ENCODE measurements at places on chromosomes 1 and 21.
A peak's percentile ranks its signal among the peaks of the same experiment; 100 is the strongest.

DNA sequence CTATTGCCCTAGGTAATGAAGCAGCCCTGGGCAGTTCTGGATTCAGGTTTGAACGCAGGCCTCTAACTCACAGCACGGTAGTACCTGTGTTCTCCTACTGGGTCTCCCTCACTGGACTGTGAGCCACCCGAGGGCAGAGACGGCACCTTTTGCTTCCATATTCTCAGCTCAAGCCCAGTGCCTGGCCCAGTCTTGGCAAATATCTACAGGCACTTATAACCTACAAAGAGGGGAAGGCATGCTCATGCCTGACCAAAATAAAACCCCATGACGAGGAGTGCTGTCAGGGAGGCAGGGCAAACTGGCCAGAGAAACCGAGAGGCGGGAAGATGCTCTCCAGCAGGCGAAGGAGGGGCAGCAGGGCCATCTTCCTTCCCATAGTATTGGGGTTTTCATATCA, 91.1 kb downstream of the DDX20 start:
- DNase-seq: no peak

- no peak for DNase-seq
Measured at GRCh38 chr1:70409136-70409535, 1.9 kb upstream of the CTH start.

DNA sequence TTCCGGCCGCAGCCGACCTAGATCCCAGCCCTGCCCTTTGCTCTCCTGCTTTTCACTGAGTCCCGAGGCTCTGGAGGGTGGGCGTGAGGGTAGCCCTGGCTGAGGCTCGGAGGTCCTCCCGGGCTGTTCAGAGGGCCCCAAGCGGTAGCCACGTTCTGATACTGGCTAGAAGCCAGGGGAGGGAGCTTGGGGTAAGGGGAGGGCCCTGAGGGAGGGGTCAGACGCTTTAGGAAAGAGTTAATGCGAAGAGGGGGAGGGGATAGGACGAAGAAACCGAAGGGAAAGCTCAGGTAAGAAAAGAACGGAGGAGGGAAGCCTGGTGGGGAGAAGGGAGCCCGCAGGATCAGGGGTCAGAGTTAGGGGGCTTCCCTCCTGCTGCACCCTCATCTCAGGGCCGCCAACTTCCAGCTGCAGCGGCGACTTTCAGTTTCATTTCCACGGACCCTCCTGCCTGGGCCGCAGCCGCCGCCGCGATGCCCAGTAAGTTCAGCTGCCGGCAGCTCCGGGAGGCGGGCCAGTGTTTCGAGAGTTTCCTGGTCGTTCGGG, at the start of gene MOV10:
Gene MOV10 (plus strand): TSS at position 220 of the 546 bp plus-strand sequence. CDS start 254 bp downstream, at position 474.
- DNase-seq: peak; percentile 53

DNA sequence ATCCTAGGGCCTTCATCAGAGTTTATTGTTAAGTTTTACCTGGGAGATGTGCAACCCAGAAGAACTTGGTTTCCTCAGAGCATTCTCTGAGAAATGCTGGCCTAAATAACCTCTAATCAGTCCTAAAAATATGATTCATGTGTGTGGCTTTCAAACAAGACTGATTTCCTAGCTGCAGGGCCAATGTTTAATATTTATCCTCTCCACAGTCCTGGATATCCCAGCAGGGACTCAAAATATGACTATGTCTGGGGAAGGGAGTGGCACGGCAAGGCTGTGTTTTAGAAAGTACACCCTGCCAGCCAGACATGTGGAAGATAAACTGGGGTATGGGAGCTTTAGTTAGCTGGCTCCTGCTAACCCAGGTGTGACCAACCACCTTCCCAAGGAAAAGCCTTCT, 26.3 kb downstream of the PLPP3 start:
- no peak for DNase-seq

- no peak for DNase-seq
Measured at GRCh38 chr1:85847356-85847755, 139.1 kb upstream of the ZNHIT6 start.

DNA sequence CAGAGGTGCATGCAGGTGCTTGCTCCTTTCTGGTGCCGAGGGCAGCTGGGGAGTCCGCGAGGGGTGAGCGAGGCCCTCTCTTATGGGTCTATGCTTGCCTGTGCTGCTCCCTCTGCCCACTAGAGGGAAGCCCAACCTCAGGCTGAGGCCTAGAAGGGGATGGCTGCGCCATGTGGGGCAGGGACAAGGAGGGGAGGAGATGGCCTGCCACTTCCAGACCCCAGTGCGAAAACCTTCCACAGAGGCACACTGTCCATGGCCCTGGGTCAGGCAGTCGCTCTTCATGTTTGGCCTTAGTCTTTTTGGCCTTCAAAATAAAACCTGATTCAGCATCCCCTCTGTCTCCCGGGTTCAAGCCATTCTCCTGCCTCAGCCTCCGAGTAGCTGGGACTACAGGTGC, 14.0 kb downstream of the RHBG start:
- DNase-seq: peak; percentile 70

DNA sequence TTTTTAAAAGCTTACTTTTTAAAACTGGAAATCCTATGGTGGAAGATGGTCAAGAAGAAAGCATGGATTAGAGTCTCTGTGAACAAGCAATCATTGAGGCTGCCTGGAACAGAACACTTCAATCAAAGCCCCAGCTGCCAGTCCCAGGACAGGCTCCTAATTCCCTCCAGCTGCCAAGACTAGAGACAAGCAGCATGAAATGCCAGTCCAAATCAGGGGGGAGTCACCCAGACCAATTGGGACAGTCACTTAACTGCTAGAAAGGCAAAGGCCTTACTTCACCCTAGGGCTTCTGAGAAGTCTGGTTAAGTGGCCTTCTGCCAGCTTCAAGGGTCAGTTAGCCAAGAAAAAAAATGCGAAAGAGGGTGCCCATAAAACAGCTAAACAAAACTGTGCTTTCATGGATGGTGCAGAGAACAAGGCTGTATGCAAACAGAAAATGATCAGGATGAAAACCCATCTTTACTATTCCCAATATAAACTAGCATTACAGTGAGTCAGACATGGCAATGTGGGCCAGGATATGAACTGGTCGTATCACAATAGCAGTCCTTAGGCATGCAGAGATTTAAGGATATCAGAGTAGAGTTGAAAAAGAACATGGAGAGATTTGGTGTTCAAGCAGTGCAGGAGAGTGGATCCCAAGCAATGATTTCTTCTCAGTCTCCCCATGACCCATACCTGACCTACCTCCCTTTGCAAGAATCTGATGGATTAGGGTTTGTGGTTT, 31.0 kb upstream of the MAN1A2 start:
- DNase-seq: no peak

DNA sequence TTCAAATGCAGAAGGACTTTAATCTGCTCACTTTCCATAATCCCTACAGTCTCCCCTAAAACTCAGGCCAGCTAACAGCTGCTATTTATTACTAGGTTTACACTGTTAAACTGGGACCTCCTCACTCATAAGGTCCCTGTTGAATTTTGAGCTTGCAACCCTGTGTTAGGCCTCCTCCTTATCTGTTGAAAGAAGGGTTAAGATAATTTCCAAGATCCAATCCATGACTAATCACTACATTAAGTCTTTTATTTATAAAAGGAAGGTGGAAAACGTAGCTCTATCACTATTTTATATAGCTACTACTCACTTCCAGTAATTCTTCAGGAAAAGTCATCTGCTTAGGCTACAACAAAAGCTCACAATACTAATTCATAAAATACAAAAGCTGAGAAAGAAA, 79.5 kb downstream of the EVI5 start:
- DNase-seq: no peak

DNA sequence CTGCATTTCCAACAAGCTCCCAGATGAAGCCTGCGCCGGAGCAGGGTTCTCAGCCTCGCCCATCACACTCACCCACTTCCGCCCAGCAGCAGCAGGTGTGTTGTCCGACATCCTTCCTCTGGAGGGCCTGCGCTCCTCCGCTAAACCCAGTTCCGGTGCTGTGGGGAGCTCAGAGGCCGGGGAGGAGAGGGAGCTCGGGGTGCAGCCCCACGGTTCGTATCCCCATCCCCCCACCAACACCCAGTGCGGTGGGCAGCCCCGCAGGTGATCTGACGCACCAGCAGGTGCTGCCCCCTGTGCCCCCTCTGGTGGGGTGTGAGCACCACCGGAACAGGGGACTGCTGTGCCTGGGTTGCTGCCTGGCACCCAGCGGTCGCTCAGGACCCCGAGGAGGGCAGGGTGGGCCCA, 3.4 kb upstream of the PEX10 start:
- no peak for DNase-seq

- DNase-seq: no peak
Measured at GRCh38 chr21:15730484-15731242, 881 bp downstream of the USP25 start.

GRCh38 chr21:42234464-42235241, 15.7 kb downstream of the ABCG1 start:
- peak; percentile 62 for DNase-seq

GRCh38 chr21:30882866-30883597, 1.7 kb upstream of the KRTAP11-1 start:
- DNase-seq: no peak

GRCh38 chr1:193438771-193439170, 252.4 kb upstream of the B3GALT2 start:
- no peak for DNase-seq

GRCh38 chr21:17492415-17493168, 20.3 kb upstream of the CXADR start:
- DNase-seq: no peak

- no peak for DNase-seq
Measured at GRCh38 chr1:93681989-93682412, 364 bp upstream of the BCAR3 start.

- no peak for DNase-seq
Measured at GRCh38 chr1:64984737-64985136, 18.4 kb upstream of the JAK1 start.

GRCh38 chr1:206066479-206067171, 13.7 kb downstream of the RHEX start:
- no peak for DNase-seq

- DNase-seq: no peak
Measured at GRCh38 chr1:116806245-116806644, 52.0 kb downstream of the CD2 start.

GRCh38 chr1:19837866-19838265, 22.8 kb upstream of the RNF186 start:
- DNase-seq: no peak

DNA sequence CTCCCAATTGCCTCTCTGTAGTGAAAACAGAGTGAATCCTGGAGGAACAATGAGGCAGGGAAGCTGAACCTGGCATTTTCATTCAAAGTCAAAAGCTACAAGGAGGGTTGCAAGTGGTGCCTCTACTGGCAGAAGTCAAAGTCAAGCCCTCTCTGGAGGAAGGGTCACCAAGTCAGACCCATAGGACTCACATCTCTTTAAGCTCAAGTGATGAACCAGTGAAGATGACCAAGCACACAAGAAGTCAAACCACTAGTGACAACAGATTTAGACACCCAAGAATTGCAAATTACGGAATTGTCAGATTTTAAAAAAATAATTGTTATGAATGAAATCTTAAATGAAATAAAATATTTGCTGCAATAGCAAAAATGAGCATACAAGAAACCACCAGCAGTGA, 81.1 kb upstream of the ATP1B1 start:
- DNase-seq: no peak

DNA sequence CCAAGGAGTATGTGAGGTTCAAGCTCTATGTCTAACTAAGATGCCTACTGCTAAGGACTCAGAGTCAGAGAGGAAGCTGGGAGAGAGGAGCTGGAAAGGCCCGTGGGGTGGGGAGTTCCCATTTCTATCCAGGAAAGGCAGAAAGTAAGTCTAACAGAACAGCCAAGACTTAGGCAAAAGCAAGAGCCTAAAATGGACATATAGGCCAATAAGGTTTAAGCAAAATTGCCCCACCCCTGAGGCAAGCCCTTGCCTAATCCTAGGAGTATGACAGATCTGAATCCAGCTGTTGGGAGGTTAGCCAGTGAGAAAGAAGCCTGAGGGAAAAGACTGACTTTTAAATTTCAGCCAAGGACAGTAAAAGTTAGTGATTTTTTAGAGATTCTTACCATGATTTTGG, 1.6 kb upstream of the KLHDC9 start:
- DNase-seq: no peak

DNA sequence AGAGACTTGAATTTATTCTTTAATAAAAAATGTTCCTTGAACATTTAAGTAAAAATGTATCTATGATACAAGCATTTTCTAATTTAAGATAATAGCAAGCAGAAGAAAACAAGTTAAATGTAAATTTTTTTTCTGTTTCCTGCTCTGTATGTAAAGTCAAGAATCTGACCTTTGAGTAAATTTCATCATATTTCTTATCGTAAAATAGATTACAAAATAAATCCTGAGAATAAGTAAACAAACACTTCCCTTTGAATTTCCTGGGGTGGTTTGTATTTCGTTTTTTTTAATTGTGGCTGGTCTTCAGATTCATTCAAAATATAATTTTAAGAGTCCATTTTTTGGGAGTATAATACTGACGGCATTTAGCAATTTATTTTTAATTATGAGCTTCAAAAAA, 77.6 kb downstream of the POU2F1 start:
- no peak for DNase-seq

- no peak for DNase-seq
Measured at GRCh38 chr1:69363236-69363635, 204.5 kb upstream of the LRRC7 start.

DNA sequence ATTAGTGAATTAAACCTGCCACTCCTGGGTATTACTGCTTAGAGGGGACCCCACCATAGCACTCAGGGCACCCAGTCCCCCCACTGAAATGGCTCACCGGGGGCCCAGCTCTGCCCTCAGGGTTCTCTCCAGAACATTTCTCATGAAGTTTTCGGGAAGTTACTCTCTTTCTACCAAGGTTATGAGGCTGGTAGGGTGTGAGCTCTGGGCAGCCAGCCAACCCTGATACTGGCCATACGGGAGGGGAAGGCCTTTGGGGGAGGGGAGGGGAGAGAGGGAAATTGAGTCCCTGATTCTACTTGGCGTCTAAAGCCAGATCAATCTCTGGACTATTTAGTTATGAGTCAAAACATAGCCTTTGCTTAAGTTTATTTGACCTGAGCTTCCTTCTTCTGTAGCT, 12.9 kb upstream of the PDE9A start:
- no peak for DNase-seq

DNA sequence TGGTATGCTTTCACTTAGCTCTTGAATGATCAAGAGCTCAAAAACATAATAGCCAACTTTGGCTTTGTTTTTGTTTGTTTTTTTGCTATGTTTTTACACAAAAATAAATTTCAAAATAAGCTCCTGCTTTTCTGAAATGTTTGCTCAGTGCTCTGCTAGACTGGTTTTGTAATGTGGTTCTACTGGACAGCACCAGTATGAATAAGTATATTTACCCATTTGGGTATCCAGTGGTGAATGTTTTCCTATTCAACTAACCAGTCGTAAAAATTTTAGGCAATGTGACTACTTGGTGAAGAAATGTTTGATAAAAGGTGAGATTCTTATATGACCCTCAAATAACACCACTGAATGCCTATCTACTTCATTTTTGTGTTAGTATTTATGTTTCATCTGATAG, 308.6 kb downstream of the PTPRC start:
- no peak for DNase-seq

Measured in neural crest cell (in vitro differentiated cells).